ENCODE measurements at places on chromosomes 16 and 17. TPM values are rescaled to one million over a fixed set of nuclear protein-coding genes. Genes with fewer than 3 reads are reported as not detected.

COPZ2 gene
- total RNA-seq: not detected

- DNase-seq: no peak
Observed at GRCh38 chr16:24953306-24953705, 61.9 kb downstream of the ARHGAP17 start.

- DNase-seq: no peak
Observed at GRCh38 chr16:53202398-53202797, 147.6 kb downstream of the CHD9 start.

NOS2 gene
- total RNA-seq: not detected

DNA sequence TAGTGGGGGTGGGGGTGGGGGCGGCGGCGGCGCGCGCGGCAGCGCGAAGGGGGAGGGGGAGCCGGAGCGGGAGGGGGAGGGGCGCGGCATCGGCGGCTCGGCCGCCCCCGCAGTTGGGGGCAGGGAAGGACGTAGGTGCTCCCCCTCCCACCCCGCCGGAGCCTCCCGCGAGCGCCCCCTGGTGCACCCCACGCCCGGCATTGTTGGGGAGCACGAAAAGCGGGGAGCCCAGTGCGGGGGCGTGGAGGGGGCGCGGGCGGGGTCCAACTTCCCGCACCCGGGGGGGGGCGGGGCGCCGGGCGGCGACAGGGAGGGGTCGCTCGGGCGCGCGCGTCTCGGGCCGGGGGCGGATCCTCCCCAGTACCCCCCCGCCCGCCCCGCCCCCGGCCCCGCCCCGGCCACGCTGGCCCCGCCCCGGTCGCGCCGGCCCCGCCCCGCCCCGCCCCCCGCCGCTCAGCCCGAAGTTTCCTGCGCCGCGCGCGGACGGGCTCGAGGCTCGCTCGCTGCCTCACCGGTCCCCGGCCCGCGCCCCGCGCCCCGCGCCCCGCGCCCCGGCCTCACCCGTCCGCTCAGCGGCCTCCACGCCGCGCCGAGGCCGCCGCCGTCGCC lies at the start of gene CACNA1H:
Gene CACNA1H, plus strand, starts transcription at position 456 of the 609 bp plus-strand sequence. CDS start 632 bp downstream, outside the sequence.
- no peak for DNase-seq

GRCh38 chr16:73480381-73480780 lies 432.5 kb upstream of the ZFHX3 start:
- no peak for DNase-seq

DNA sequence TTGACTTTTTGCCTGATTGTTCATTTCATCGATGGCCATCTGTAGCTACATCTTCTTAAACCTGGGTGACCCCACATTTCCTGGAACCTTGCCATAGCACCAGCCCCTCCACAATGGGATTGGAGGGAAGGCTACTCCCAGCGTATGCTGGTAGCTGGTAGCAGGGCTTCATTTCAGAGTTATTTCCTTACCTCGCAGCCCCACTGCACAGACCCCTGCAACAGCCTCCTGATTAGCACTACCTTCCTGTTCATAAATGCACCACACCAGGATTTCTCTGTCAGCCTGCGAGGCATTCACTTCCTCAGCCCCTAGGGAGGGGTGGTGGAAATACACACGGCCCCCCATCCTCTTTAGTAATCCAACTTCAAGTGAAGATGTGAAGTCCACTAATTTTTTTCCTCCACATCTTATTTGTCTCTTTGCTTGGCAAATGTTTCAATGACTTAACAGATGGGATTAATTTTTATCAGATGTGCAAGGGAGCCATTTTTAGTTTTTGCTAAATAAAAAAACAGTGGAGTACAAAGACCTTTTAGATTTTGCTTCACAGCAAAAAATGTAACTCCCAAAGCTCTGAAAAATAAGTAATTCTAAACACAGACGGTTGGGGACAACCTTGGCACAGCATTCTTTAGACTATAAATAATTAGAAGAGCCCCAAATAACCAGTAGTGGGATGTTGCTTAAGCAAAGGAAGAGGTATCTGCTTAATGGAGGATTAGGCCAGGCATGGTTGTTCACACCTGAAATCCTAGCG lies 76.6 kb downstream of the CLEC16A start:
- DNase-seq: no peak

- peak; percentile 52 for DNase-seq
Observed at GRCh38 chr16:27355610-27356009, 41.8 kb downstream of the IL4R start.

- no peak for DNase-seq
Observed at GRCh38 chr16:21590287-21590686, 9.1 kb upstream of the METTL9 start.

GRCh38 chr16:6309271-6309670 lies 1023.4 kb upstream of the RBFOX1 start:
- no peak for DNase-seq

DNA sequence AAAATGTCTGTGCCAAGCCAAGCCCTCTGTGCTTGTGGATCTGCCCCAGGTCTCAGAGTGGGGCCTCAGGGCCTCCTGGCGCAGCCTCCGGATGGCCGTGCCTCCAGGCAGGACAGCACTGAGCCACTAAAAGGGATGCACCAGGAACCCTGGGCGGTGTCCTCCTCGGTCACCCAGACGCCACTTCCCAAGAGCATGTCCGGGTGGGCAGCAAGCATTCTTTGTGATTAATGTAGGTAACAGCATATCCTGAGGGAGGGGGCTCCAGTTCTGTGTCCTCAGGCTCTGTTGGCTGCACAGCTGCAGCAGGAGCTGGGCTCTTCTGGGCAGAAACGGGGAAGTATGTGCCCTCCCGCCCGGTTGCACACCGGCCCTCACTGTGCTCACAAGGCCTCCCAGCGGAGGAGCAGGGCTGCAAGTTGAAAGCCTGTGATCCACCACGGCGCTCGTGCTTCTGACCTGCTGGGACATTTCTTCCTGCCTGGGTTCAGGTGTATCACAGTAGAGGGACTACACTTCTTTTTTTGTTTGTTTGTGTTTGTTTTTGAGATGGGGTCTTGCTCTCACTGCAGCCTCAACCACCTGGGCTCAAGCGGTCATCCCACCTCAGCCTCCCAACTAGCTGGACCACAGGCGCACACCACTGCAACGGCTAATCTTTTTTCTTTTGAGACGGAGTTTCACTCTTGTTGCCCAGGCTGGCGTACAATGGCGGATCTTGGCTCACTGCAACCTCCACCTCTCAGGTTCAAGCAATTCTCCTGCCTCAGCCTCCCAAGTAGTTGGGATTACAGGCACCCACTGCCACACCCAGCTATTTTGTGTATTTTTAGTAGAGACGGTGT lies 37.9 kb upstream of the CHMP6 start:
- no peak for DNase-seq

FOXL1 gene
- total RNA-seq: 4.9 TPM

- DNase-seq: no peak
Observed at GRCh38 chr16:84408856-84409255, 40.5 kb downstream of the ATP2C2 start.

DNA sequence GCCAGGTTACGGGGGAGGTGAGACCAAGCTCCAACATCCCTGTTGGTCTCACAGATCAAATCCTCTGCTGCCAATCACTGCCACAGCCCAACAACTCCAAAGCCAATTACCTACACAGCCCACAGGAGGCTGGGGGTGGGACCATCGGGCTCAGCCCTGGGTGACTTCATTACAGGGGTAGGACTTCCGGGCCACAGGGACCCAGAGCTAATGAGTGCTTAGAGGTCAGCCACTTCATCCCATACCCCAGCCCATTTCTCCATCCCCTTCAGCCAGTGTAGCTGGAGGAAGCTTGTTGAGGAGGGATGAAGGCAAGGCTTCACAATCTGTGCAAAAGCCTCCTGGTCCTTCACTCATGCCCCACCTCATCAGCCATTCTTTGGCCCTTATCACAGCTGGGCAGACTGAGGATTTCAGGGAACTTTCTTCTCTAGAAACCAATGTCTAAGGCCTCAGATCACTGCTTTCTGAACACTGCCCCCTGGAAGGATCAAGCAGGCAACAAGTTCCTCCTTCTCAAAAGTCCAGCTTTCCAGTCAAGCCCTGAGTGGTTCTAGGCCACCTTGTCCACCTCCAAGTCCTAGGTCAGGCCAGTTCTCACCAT lies 5.8 kb downstream of the FOXN1 start:
- no peak for DNase-seq

NACA2 gene
- total RNA-seq: not detected

DNA sequence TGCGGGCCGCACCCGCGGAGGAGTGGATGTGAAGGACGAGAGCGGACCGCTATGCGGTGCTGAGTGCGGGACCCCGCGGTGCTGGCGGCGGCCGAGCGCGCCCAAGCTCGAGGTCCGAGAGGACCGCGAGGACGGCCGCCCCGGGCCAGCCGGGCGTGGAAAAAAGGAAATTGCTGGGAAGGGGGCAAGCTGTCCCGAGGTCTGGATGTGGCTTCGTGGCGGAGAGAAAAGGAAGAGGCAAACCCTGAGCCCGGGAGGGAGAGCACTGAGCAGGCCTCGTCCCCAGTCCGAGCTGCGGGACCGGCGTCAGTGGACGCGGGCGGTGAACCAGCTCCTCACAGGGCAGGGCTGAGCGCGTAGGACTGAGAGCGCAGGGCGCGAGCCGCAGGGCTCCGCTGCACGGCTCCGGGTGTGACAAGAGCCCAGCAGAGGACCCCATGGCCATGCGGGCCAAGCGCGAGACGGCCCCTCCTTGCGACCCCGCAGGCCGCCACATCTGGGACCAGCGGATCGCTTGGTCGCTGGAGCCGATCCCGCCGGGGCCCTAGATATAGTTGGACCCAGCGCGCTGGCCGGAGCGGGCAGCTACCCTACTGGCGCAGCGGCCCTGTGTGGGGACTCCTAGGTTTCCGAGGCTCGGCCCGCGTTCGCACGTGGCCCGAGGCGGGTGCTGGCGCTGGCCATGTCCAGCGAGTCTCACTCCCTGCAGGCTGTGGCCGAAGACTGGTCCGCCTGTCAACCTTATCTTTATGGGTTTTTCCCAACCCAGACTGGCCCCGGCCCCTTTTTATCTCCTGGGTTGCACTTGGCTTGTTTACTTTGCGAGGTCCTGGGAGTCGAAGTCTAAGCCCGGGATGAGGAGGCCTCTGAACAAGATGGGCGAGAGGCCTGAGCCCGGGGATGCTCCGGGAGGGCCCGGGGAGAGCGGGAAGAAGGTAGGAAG lies 2.4 kb downstream of the TBX4 start:
- no peak for DNase-seq

- DNase-seq: no peak
Observed at GRCh38 chr16:30989469-30990047, 4.6 kb downstream of the HSD3B7 start.

- DNase-seq: no peak
Observed at GRCh38 chr17:51961689-51962088, 196.8 kb downstream of the CA10 start.

DNA sequence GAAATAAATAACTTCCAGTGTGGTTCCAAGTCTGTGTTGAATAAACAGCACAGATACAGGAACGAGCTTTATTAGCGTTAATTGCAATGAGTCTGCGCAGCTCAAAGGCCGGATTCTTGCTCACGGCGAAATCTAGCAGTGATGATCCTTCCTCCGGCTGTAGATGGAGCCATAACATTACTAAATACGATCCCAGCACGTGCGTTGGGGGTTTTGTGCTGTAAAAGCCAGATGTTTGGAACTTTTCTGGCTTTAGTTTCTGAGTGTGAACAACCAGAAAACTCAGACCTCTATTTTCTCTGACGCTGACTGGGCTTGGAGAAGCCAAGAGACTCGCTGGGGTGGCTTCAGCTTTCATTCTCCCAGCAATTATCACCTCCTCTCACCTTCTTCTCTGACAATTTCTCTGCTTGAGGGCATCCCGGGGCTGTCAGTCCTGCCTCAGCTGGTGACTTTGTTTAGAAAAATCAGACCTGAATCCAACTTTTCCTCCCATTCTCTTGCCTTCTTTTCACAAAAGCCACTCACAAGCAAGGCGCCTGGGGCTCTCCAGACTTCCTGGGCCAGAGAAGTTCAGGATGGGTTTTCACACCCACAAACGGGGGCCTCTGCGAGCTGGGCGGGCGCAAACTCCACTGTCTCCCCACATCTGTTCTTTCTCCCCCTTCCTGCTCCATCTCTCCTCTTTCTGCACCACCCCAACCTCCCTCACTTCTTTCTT lies 47.1 kb upstream of the AKTIP start:
- peak; percentile 81 for DNase-seq

- DNase-seq: no peak
Observed at GRCh38 chr17:8441690-8442089, 6.0 kb downstream of the NDEL1 start.

DNA sequence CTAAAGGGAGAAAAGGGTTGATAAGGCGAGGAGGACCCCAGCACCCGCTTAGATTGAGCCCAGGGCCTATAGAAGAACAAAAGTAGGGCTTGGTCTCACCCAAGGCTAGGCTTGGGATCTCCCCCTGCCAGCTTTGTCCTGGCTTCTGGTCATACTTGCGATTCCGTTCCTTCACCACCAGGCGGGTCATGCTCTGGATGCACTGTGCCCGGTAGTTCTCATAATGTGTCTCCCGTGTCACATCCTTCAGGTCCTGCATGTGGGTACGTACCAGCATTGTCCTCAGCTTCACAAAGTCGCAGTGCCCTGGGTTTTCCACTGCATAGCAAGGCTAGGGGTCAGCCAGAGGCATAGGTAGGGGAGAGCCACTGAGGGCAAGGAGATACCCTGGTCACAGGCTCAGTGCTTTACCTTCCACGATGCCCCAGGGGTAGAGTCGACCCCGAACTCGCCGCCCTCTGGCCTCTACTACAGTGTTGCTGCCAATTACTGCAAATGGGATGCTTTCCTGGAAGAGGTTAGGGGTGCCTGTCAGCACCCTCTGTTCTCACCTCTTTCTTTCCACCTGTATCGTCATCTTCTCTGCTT lies 6.5 kb upstream of the MTMR4 start:
- peak; percentile 58 for DNase-seq

TOX3 gene
- total RNA-seq: not detected

GRCh38 chr16:79186196-79186595 lies 414.3 kb downstream of the MAF start:
- DNase-seq: no peak

TNFSF13 gene
- total RNA-seq: 6.3 TPM

GRCh38 chr17:8846768-8847211 lies 20.7 kb downstream of the PIK3R6 start:
- peak; percentile 31 for DNase-seq

CDRT15L2 gene
- not detected for total RNA-seq

DNA sequence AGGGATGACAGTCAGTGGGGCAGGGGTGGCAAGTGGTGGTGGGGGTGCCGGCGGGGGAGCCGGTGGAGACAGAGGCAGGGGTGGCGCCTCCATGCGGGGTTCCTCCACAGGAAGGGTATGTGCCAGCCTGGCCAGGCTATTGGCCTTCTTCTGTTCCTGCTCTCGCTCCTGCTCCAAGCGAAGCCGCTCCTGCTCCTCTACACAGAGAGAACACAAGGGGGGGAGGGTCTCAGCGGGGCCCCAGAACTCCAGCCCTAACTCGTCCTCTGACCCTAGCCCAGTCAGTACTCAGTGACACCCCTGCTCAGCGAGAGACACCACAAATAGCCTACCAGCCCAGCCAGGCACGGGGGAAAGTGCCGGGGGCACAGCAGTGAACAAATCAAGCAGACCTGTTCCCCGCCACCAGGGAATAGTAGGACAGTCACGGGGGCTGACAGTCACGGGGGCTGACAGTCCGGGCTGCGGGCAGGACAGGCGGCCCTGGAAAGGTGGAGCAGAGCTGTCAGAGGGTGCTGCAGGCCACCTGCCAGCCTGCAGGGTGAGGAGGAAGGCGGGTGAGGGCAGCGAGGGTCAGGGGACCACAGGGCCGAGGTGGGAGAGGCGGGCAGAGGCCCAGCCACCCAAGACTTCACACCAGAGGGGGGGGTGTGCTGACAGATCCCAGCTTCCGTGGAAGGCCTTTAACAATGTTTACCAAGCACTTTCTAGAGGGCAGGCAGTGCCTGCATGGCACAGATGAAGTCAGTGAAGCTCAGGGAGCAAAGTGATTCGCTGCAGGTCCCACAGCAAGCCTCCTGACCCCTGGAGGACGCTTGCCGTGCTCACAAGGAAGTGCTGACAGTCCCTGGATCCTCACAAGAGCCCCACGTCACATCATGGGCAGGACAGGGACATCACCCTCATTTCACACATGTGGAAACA lies 5.3 kb downstream of the MNT start:
- DNase-seq: no peak
